Endodermal cell (in vitro differentiated cells): ENCODE measurements at places on chromosomes 2 and 18.

GRCh38 chr2:73063472-73063871 is 8.0 kb downstream of the SFXN5 start:
- H3K4me3 ChIP-seq = peak overlapping the region; percentile 4
- H3K36me3 ChIP-seq = peaks cover 6% of the 10 kb centered on the region
- H3K27ac ChIP-seq = no peak overlapping the region
- DNase-seq = no peak

GRCh38 chr18:62992877-62993365 is 277.6 kb downstream of the PHLPP1 start:
- no peak overlapping the region for H3K4me3 ChIP-seq
- H3K27me3 ChIP-seq = no peaks in the 10 kb centered on the region
- H3K4me1 ChIP-seq = no peaks in the 10 kb centered on the region

DNA sequence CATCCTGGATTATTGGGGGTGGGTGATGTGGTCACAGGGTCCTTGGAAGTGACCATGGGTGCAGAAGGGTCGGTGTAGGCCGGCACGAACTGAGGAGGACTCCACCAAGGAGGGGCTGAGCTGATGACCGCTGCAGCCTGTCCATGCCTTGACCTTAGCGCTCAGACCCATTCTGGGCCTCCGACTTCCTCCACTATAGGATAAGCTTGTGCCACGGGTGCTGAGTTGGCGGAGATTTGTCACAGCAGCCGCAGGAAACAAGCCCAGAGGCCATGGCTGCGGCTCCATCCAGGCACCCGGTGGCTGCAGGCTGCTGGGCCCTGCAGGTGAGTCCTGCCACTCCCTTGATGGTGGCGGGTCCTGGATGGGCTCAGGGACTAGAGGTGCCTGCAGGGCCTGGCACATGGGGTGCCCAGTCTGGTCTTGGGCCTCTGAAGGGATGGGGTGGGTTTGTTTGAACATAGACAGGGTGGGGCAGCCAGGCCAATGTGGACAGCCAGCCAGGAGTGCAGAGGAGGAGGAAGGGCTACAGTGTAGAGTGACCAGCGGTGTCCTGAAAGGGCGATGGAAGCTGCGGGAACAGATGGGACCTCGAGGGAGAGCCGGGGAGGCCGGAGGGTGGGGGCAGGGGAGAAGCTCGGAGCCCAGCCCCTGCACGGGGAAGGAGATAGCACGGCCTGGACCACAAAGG is 84.8 kb downstream of the SEPTIN10 start:
- H3K4me3 ChIP-seq = no peak overlapping the region
- no peaks in the 10 kb centered on the region for H3K27me3 ChIP-seq
- no peaks in the 10 kb centered on the region for H3K4me1 ChIP-seq
- H3K27ac ChIP-seq = no peak overlapping the region
- H3K36me3 ChIP-seq = no peaks in the 10 kb centered on the region

- H3K36me3 ChIP-seq = no peaks in the 10 kb centered on the region
- peak; percentile 62 for DNase-seq
Measured at GRCh38 chr2:109124982-109125592, 3.9 kb upstream of the SH3RF3 start.

- H3K4me3 ChIP-seq = no peak overlapping the region
- no peak for DNase-seq
- no peaks in the 10 kb centered on the region for H3K4me1 ChIP-seq
- no peaks in the 10 kb centered on the region for H3K36me3 ChIP-seq
- H3K27me3 ChIP-seq = no peaks in the 10 kb centered on the region
Measured at GRCh38 chr2:229372207-229372606, 101.1 kb upstream of the PID1 start.

DNA sequence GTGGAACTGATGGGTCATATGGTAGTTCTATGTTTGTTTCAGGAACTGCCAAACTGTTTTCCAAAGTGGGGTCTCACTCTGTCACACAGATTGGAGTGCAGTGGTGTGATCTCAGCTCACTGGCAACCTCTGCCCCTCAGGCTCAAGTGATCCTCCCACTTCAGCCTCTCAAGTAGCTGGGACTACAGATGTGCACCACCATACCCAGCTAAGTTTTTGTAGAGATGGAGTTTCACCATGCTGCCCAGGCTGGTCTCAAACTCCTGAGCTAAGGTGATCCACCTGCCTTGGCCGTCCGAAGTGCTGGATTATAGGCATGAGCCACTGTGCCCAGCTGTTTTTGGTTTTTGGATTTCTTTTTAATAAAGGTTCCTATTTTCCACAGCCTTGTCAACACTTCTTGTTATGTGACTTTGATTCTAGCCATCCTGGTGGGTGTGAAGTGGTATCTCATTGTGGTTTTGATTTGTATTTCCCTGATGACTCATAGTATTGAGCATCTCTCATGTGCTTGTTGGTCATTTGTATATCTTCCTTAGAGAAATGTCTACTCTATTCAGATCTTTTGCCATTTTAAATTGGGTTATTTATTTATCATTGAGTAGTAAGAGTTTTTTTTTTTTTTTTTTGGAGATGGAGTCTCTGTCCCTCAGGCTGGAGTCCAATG is 22.8 kb downstream of the NPC1 start:
- DNase-seq = no peak
- peaks cover 69% of the 10 kb centered on the region for H3K36me3 ChIP-seq
- H3K27me3 ChIP-seq = no peaks in the 10 kb centered on the region
- no peak overlapping the region for H3K27ac ChIP-seq
- H3K4me1 ChIP-seq = no peaks in the 10 kb centered on the region
- H3K4me3 ChIP-seq = no peak overlapping the region

GRCh38 chr2:132678483-132678882 is 8.5 kb upstream of the LYPD1 start:
- no peaks in the 10 kb centered on the region for H3K27me3 ChIP-seq
- H3K4me3 ChIP-seq = no peak overlapping the region
- no peaks in the 10 kb centered on the region for H3K4me1 ChIP-seq
- DNase-seq = no peak

DNA sequence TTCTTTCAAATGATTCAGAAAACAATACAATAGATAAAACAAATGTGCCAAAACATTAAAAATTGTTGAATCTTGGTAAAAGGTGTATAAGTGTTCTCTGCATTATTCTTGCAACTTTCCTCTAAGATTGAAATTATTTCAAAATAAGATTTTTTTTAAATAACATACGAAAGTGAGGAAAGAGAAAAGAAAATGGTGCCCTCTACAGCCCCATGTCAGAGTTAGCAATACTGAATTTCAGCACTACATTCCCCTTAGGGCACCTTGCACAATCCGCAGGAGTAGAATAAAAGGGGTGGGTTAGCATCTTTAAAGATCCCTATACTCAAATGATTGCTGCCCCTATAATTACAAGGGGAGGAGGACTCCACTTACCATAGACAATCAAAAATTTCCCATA is 433.7 kb downstream of the BCL11A start:
- H3K4me3 ChIP-seq = no peak overlapping the region
- DNase-seq = no peak
